ENCODE measurements at places on chromosomes 6 and 20. TPM values are rescaled to one million over a fixed set of nuclear protein-coding genes. Genes with fewer than 3 reads are reported as not detected.
A peak's percentile ranks its signal among the peaks of the same experiment; 100 is the strongest.

PDE10A gene
- total RNA-seq = 17.3 TPM

CFB gene
- total RNA-seq = not detected

DNA sequence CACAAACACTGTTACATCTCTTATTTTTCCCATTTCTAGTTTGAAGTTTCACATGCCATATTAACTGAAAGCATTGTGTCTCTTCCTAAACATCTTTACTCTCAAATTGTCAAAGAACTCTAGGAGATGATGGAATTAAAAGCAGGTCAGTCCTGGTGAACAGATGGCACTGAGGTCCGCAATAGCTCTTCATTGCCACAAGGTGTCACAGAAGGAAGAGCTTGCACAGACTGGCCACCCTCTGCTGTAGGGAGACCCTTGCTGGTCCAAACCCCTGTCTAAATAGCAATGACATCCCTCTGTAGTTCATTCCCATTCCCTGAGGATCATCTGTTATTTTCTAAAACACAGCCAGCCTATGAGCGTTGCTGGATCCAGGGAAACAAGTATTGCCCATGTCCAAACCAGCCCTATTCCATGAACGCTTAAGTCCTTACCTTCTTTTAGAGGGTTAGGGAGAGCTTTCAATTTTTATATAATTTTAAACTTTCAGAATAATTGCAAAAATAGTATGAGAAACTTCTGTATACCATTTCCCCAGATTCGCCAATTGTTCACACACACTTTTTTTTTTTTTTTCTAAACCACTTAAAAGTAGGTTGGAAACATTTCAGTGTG lies 10.1 kb upstream of the HDAC2 start:
- H3K4me1 ChIP-seq = no peaks in the 10 kb centered on the region
- no peaks in the 10 kb centered on the region for H3K27me3 ChIP-seq
- H3K36me3 ChIP-seq = no peaks in the 10 kb centered on the region
- H3K4me3 ChIP-seq = no peak overlapping the region

DNA sequence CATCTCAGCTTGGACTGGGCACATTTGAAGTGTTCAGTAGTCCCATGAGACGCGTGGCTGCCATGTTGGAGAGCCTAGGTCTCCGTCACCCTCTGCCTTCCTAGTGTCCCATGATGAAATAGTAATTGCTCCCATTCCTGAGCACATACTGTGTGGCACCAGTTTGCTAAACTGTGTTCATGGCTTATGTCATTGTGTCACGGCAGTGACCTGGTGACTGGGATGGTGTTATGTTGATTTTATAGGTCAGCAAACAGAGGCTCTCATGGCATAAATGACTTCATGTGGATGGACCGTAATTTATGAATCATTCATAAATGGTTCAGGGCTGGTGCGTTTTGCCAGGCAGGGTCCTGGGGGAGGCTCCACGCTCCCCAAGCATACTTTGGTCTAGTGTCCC lies 3.8 kb downstream of the BCAS4 start:
- H3K4me3 ChIP-seq = no peak overlapping the region
- peaks cover 4% of the 10 kb centered on the region for H3K4me1 ChIP-seq
- H3K27ac ChIP-seq = no peak overlapping the region
- H3K36me3 ChIP-seq = no peaks in the 10 kb centered on the region
- H3K27me3 ChIP-seq = peaks cover 4% of the 10 kb centered on the region

DNA sequence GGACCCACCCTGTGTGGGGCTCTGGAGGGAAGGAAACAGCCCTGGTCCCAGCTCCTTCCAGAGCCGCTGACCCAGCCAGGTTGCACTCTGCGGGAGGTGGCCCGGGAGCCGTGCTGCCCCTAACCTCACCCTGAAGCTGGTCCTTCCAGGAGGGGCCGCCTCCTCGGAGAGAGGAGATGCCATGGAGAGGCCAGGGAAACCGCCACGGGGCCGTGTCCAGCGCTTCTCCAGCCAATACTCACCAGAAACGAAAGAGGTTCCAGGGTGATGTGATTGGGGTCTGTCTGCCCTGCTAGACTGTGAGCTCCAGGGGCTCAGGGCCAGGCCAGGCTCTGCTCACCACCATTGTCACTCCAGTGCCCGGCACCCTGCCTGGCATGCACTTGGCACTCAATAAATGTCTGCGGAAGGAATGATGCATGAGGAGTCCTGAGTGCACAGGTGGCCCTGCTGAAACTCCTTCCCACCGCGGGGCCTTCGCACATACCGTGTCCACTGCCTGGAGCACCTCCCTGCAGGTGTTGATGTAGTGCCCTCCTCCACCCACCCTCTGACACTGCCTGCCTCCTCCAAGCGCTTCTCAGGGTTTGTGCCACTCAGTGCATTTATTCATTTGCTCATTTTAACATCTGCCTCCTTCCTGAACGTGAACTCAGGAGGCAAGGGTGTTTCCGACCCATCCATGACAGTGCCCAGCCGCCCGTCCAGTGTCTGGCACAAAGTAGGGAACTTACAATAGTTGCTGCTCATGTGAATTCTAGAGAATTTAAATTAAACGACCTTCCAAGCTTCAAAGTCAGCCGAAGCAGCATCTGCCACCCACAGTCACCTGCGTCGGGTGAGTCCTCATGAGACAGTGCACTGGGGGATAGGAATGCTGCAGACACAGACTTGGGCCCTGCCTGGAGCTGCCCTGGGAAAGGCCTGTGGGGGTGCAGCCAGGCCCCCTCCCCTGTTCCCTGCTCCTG lies 30.3 kb downstream of the RBM38 start:
- DNase-seq = no peak
- H3K4me1 ChIP-seq = peaks cover 13% of the 10 kb centered on the region
- H3K36me3 ChIP-seq = no peaks in the 10 kb centered on the region
- H3K27me3 ChIP-seq = no peaks in the 10 kb centered on the region
- no peak overlapping the region for H3K27ac ChIP-seq
- H3K4me3 ChIP-seq = no peak overlapping the region

DNA sequence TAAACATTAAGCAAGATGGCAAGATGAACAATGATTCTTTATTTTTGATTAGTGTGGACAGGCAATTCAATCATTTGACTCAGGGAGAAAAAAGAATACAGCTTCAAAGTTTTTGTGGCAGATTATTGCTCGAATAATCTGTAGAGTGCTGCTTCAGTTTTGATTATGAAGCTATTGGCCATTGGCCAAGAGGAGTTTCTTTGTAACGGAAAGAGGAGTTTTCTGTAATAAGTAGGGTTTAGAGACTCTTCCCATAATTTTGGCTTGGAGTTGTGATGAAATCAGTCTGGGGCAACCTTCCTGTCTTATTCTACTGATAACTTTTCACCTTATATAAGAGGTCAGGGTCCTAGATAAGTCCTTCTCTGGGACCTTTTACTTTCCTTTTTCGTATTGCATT lies 256.7 kb upstream of the RAB32 start:
- no peaks in the 10 kb centered on the region for H3K36me3 ChIP-seq
- no peaks in the 10 kb centered on the region for H3K27me3 ChIP-seq
- DNase-seq = no peak
- H3K4me1 ChIP-seq = no peaks in the 10 kb centered on the region

GRCh38 chr6:155328074-155328538 lies 13.8 kb upstream of the TFB1M start:
- no peak overlapping the region for H3K4me3 ChIP-seq
- DNase-seq = no peak
- no peaks in the 10 kb centered on the region for H3K36me3 ChIP-seq

DNA sequence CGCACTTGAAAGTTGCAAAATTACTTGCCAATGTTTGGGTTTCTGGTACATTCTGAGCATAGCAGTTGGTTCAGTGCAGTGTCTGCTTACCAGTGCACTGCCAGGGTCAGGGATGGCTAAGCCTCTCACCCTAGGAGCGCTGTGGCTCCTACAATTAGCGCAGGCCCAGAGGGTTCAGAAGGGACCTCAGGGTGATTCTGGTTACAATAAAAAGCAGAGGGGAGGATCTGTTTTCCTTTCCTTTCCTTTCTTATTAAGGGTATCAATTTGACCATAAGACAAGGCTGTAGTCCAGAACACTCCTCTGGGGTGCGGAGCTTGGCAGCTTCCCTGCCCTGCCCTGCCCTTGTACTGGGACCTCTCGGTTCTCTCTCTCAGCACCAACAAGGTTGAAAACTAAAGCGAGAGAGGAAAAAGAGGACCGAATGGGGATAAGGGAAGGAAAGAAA lies 2.6 kb downstream of the MAFB start:
- DNase-seq = peak; percentile 44
- peaks cover 28% of the 10 kb centered on the region for H3K4me1 ChIP-seq
- H3K4me3 ChIP-seq = no peak overlapping the region
- no peaks in the 10 kb centered on the region for H3K36me3 ChIP-seq

All from neural progenitor cell (in vitro differentiated cells).